ACHN (cell line): ENCODE measurements at places on chromosomes 16 and 17.

- peak; percentile 89 for DNase-seq
Observed at GRCh38 chr17:7842380-7843256, 8.6 kb downstream of the KDM6B start.

DNA sequence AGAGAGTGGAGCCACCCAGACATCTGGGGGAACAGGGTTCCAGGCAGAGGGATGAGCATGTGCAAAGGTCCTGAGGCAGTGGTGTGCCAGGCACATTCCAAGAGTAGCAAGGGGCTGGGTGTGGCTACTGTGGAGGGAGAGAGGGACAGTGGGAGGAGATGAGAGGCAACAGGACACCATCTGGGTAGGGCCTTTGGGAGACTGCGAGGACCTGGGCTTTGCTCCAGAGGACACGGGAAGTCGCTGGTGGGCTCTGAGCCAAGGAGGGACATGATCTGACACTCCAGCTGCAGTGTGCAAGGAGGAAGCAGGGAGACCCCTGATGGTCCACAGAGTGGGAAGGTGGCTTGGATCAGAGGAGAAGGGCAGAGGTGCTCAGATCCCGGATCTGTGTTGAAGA lies 56.7 kb upstream of the MED9 start:
- DNase-seq = no peak

GRCh38 chr16:85204242-85205010 lies 92.2 kb upstream of the CIBAR2 start:
- no peak for DNase-seq

DNA sequence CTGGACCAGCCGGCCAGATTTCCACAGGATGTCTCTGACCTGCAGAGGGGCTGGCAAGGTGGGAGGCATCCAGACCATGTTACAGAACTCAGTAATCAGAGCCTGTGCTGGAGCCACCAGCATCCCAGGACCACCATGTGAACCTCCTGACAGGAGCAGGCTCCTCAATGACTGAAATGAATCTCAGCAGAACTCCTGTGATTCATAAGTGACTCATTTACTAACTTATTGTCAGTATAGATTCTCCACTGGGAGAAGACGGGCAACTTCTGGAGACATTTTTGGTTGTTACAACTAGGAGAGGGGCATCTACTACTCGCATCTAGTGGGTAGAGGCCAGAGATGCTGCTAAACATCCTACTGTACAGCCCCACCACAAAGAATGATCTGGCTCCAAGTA lies 3.1 kb upstream of the WWOX start:
- no peak for DNase-seq

- peak; percentile 75 for DNase-seq
Observed at GRCh38 chr17:39139161-39139511, 12.3 kb downstream of the PLXDC1 start.

- DNase-seq = no peak
Observed at GRCh38 chr16:30051518-30051917, 14.0 kb upstream of the ALDOA start.

GRCh38 chr17:61581611-61582349 lies 9.2 kb downstream of the NACA2 start:
- DNase-seq = no peak

- DNase-seq = no peak
Observed at GRCh38 chr17:36951084-36951789, 2.5 kb downstream of the AATF start.

DNA sequence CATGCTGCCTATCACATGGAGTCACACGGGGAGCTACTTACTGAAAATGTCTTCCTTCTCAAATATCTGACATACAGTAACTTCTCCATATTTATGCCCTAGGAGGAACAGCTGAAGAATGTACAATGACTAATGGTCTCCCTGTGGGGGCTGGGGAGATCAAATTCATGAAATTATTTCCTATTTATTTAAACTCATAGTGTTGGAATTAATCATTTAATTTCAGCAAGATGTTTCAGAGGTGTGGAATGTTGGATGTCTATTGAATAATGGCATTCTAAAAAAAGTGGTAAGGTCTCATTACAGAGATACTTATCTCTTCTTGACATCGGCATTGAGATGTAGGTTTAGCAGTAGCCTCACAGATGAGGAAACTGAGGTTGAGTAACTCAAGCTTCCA lies 214.3 kb upstream of the CDH11 start:
- no peak for DNase-seq

DNA sequence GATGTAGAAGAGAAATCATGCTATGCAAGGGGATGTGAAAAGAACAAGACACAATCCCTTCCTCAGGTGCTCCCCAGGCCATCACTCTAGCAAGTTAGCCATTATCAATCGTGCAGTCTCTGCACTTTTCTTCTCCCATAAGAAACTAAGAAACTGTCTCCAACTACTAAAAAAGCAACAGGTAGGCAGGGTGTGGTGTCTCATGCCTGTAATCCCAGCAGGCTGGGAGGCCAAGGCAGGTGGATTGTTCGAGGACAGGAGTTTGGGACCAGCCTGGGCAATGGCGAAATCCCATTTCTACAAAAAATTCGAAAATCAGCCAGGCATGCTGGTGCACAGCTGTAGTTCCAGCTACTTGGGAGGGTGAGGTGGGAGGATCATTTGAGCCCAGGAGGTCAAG lies 13.8 kb downstream of the PARN start:
- no peak for DNase-seq

DNA sequence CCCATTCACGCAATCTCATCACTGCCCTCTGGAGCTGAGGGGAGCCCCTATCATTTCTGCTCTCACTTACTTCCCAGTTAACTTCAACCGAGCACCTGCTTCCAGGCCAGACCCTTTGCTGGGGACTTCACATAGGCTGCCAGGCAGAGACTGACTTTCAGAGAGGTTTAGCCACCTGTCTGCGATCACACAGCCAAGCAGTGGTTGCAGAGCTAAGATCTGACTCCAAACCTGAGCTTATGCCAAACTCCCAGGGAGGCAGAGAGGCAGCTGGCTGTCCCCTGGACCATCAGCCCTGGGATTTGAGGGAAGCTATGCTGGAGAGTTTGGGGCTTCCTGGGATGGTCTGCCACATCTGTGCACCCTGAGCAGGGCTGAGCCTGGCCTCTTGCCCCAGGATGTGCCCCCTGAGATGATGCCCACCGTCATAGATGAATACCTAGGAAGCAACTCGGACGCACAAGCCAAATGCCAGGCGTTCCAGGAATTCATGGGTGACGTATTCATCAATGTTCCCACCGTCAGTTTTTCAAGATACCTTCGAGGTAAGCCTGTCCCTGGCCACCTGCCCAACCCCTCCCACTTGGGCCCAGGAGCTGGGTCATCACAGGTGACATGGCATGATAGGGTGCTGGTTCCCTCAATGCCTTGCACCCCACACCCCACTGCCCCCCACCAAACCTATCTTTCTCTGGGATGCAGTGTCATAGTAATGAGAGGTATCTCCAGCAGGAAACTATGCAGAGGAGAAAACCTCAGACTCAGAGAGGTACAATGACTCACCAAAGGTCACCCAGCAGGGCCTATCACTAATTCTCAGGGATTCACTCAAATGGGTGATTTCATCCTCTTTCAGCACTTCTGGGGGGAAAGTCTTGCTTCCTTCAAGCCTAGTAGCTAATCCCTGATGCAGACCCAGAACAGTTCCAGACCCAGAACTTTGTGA lies 10.0 kb downstream of the CES3 start:
- DNase-seq = peak; percentile 98

GRCh38 chr17:71976011-71976649 lies 144.7 kb upstream of the SOX9 start:
- peak; percentile 65 for DNase-seq

DNA sequence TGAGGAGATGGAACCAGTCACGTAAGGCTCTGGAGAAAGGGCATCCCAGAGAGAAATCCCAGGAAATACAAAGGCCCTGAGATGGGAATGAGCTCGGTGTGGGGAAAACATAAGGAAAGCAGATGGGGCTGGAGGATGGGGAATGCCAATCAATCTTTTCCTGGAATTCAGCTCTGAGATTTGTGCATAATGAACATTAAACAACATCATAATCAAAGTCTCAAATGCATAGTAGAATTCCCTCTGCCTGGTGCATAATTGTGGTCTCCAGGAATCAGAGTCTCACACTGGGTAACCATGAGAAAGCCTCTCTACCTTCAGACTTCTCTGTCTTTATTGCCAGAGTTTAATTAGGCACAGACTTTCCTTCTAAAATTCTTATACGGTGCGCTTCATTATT lies 30.8 kb downstream of the OTOA start:
- no peak for DNase-seq

DNA sequence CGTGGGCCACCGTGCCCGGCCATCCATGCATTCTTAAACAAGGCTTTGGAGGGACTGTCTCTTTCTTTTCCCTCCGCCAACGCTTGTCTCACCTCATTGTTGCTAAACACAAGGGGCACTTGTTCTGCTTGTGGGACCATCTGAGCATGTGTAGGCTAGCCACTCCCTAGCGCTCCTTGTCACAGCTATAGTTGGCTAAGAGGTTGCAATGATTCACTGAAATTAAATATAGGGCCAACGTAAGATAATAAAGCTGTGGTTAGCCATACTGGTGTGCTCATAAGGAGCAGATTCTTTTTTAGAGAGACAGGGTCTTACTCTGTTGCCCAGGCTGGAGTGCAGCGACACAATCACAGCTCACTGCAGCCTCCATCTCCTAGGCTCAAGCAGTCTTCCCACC lies 41.2 kb downstream of the KIAA0513 start:
- no peak for DNase-seq
